A549 treated with Mapracorat at 1 μM for 4 hours (cell line): ENCODE measurements at places on chromosomes 2 and 18. TPM values are rescaled to one million over a fixed set of nuclear protein-coding genes. Genes with fewer than 3 reads are reported as not detected.

LINC00305 gene
- total RNA-seq, result not detected in 5 replicates

PIKFYVE gene
- total RNA-seq, result 4.7 to 7.6 TPM (median 6.9 TPM) in 5 replicates

TMEM169 gene
- 0.25 to 0.59 TPM (median 0.29 TPM) in 5 replicates for total RNA-seq

CCNYL1 gene
- 19.0 to 23.5 TPM (median 21.2 TPM) in 5 replicates for total RNA-seq

PRKAG3 gene
- not detected in 5 replicates for total RNA-seq

GRHL1 gene
- 0.88 to 1.5 TPM (median 1.1 TPM) in 5 replicates for total RNA-seq

MTCL1 gene
- 50.1 to 60.8 TPM (median 57.2 TPM) in 5 replicates for total RNA-seq

TRIM43 gene
- total RNA-seq, result not detected in 5 replicates

BABAM2 gene
- total RNA-seq, result 43.3 to 54.2 TPM (median 50.3 TPM) in 5 replicates

RND3 gene
- total RNA-seq, result 46.2 to 54.1 TPM (median 52.1 TPM) in 5 replicates

DLX1 gene
- total RNA-seq, result 3.2 to 4.0 TPM (median 3.2 TPM) in 5 replicates

C1QL2 gene
- 0.11 to 0.53 TPM (median 0.31 TPM) in 5 replicates for total RNA-seq

LRP1B gene
- total RNA-seq, result not detected in 5 replicates

TMEM37 gene
- total RNA-seq, result 1.4 to 2.6 TPM (median 2.1 TPM) in 5 replicates

CHRND gene
- not detected in 5 replicates for total RNA-seq

YIPF4 gene
- total RNA-seq, result 39.5 to 59.8 TPM (median 52.9 TPM) in 5 replicates

LDLRAD4 gene
- total RNA-seq, result 0.52 to 3.3 TPM (median 2.2 TPM) in 5 replicates

PMS1 gene
- 6.5 to 8.7 TPM (median 7.1 TPM) in 5 replicates for total RNA-seq

C2orf81 gene
- 2.4 to 3.7 TPM (median 2.6 TPM) in 5 replicates for total RNA-seq

L3MBTL4 gene
- not detected in 5 replicates for total RNA-seq

RAX gene
- total RNA-seq, result not detected in 5 replicates
